ENCODE measurements at places on chromosomes 7 and 10.

DNA sequence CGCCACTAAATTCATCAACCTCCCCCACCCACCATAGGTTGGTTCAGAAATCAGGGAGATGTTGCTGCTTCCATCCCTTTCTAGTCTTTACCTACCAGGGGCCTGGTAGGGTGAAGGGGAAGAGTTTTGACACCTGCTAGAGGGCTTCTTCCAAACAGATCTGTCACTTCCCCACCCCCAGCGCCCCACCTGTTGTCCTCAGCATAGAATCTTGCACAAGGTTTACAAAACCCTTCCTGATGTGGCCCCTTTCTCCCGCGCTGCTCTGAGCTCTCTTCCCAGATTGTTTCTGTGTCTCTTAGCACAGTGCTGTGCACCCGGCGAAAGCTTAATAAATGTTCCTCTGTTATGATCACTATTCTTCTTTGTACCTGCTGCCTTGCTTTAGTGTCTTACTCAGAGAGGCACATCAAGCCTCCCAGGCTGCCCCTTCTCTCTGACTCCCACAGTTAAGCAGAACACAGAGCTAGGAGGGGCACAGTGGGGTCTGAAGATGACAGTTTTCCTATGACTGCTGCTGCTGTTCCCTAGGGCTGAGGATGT is 11.2 kb upstream of the C10orf95 start:
- DNase-seq: no peak

- no peak for DNase-seq
Observed at GRCh38 chr10:124943301-124944092, 1.6 kb downstream of the ZRANB1 start.

DNA sequence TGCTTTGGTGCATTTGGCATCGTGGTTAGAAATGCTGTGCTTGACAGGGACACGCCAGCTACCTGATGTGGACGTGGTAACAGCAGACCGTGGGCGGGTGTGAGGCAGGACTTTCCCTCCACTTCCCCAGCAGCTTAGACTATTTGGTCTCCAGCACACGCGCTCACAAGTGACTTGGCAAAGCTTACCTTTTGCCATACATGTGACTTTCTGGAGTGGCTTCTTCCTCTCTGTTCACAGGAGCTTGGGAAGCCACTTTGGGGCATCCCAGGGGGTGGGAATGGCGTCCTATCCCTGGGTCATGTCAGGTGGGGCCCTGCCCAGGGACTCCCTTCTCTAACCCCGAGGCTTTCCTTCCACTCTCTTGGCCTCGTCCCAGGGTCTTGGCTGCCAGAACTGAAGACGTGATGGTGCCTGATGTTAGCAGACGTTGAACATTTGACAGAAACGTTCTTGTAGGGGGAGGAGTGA is 228.7 kb upstream of the KLF6 start:
- no peak for DNase-seq

DNA sequence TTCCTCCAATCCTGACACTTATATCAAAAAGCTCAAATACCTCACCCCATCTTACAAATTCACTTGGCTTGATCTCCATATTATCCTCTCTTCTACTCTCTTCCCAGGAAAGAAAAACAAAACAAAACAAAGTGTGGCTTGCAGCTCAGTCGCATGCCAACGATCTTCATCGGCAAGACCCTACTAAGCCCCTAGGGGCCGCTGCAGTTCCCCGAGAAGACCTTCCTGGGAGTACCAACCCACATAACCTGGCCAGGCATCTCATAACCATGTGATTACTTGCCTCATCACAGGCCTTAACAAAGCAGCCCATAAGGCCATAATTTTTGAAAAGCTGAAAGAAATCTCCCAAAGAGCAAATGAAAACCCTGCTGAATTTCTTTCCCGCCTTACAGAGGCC is 103.7 kb downstream of the ZNF92 start:
- DNase-seq: no peak

- DNase-seq: no peak
Observed at GRCh38 chr7:74043523-74043951, 15.6 kb downstream of the ELN start.

GRCh38 chr10:49322371-49323170 is 23.6 kb downstream of the C10orf71 start:
- no peak for DNase-seq

DNA sequence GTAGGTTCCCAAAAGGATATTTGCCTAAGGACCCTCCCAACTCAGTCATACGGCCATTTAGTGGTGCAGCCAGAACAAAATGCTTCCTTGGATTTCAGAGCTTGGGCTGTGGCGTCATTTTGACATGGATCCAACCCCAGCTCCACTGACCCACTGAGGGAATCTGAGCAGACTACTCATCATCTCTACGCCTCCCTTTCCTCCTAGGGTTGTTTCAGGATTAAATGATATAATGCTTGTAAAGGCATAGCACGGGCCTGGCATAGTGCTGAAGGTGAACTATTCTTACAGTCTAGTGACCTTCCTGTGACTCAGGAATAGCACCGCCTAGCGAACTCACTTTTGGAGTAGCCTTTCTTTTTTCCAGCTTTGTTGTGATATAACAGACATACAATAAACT is 70.3 kb upstream of the LOXL4 start:
- no peak for DNase-seq

DNA sequence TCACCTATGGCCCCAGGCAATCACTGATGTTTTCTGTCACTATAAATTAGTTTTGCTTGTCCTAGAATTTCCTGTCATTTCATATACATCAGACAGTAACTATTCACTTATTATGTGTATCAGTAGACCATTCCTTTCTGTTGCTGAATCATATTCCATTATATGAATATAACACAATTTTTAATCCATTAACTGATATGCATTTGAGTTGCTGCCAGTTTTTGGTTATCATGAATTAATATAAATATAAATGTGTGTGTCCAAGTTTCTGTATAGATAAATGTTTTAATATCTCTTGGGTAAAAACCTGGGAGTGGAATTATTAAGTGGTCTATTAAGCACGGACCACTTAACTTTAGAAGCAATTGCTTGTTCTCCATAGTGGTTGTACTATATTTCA is 143.8 kb downstream of the ZNF438 start:
- no peak for DNase-seq

DNA sequence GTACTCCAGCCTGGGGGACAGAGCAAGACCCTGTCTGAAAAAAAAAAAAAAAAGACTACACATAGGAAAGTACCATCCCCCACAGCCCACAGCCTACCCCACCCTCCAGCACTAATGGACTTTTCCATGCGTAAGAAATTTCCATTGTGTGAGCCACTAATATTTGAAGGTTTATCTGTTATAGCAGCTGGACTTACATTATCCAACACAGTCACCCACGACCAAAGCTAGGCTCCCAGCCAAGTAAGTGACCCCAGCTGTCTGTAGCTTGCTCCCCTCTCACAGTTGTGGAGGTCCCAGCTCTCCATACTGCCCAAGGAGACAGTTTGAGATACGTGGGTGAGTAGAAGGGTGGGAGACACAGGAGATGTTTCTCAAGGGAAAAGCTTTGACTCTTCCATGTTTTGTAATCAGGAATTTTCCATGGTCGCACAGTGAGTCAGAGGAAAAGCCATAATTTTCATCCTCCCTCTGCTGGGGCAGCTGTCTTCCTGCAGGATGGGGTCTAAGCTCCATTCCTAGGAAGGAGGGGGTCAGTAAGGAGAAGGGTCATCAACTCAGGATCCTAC is 57.4 kb downstream of the CAV1 start:
- no peak for DNase-seq

- no peak for DNase-seq
Observed at GRCh38 chr10:91552274-91553095, 80.4 kb downstream of the PPP1R3C start.

- DNase-seq: no peak
Observed at GRCh38 chr10:43316988-43317387, 50.1 kb upstream of the RASGEF1A start.

- no peak for DNase-seq
Observed at GRCh38 chr7:82932516-82932915, 230.2 kb downstream of the PCLO start.

- no peak for DNase-seq
Observed at GRCh38 chr7:32062150-32062549, 8.1 kb downstream of the PDE1C start.

GRCh38 chr7:14191686-14192098 is 202.2 kb upstream of the ETV1 start:
- DNase-seq: no peak

GRCh38 chr10:112404617-112405016 is 30.7 kb downstream of the ACSL5 start:
- DNase-seq: no peak

- DNase-seq: no peak
Observed at GRCh38 chr10:75050149-75050919, 61.1 kb upstream of the SAMD8 start.

Data from stimulated activated CD8-positive, alpha-beta memory T cell treated with anti-CD3 and anti-CD28 coated beads, Interleukin-7, amount 100 ng/mL, for 1 hour (primary cell).